ENCODE measurements at places on chromosomes 1 and 21.

GRCh38 chr1:11170102-11170501 is 19.1 kb upstream of the ANGPTL7 start:
- DNase-seq: no peak

DNA sequence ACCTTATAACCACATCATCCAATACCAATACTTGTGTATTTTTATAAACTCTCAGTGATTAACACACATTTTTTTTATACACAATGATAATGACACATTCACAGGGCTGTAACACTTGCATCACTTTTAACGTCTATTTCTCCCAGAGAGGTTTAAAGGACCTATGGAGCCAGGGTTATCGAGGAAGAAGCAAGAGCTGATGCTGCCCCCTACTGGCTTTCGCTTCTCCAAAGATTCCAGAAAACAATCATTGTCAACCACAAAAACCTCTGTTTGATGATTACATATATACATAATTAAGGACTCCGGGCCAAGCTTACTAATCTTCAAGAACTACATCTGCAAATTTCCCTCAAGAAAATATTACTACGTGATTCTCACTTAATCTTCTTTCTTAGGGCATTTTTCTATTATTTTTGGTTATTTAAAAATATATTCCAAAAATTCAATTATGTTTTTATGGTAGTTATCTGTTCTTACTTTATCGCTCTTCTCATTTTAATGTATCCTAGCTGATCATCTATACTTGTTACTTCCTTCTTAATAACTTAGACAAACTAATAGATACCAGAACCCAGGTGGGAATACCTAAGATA is 214.5 kb downstream of the VAV3 start:
- peak; percentile 61 for DNase-seq

DNA sequence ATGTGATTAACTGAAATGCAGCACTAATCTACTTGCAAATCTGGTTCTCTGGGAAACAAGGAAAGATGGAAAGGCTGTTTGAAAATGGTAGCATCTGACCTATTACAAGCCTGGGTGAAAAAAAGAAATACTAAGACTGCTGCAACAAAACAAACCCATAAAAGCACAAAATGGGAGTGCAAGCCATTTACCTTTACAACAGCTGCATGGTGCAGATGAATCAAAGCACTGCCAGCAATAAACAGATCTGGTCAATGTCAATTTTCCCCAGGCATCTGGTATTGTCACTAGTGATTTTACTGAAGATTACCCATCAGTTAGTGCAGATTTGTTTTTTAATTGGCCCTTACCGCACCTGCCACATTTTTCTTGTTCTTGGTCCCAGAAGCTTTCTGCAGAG is 1341.7 kb downstream of the PLA2G4A start:
- DNase-seq: peak; percentile 99

GRCh38 chr1:16122350-16122881 is 33.5 kb downstream of the EPHA2 start:
- DNase-seq: no peak

DNA sequence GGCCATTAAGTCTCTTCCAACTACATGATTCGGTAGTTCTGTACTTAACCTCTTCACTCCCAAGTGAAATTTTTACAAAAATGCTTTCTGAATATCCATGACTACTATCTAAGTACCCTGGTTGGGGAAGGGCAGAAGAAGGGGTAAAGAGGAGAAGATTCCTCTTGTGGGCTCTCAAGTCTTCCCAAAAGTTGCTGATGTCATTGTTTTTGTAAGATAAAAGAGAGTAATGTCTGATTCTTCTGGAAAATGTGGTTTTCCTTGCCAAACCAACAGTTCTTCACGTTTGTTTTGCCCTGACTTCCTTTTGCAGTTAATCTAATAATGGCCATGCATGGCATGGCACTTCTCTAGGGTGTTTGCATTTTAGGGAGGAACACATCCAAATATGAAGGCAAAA is 34.7 kb upstream of the AK4 start:
- DNase-seq: no peak

- no peak for DNase-seq
Observed at GRCh38 chr1:23166854-23167253, 1.8 kb downstream of the LUZP1 start.

GRCh38 chr1:14674030-14674429 is 75.5 kb downstream of the KAZN start:
- DNase-seq: no peak

GRCh38 chr1:103144681-103145080 is 36.4 kb upstream of the COL11A1 start:
- DNase-seq: no peak

GRCh38 chr21:30340714-30341573 is 3.5 kb upstream of the KRTAP27-1 start:
- peak; percentile 11 for DNase-seq

DNA sequence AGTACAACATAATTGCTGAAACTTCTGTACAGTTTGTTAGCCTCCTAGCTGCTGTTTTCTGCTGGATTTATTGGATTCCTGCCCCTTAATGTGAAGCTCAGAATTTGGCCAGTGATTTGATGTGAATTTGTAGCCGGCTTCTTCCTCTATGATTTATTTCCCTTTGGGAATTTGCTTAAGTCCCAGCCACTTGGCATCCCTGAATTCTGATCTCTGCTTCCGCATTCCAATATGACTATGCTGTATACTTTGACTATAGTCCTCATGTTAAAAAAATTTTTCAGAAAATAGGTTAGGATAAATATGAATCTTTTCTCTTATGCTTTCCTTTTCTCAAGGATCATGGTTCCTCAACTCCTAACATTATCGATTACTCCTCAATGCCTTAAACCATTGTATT is 12.4 kb upstream of the LRIF1 start:
- no peak for DNase-seq

DNA sequence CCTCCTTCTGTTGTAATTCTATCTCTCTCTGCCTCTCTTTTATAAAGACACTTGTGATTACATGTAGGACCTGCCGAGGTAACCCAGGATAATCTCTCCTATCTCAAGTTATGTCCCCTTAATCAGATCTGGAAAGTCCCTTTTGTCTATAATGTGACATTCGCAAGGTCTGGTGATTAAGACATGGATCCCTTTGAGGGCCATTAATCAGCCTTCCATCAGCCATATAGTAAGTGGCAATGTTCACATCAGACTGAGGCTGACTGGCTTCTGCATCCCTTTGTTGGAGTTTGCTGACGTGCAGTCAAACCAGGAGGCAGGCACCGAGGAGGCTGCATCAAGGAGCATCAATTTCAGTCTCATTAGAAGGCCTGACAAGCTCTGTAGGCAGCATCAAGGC is 209.6 kb downstream of the BACH1 start:
- DNase-seq: no peak

- no peak for DNase-seq
Observed at GRCh38 chr1:228284148-228284495, 76.3 kb downstream of the OBSCN start.

DNA sequence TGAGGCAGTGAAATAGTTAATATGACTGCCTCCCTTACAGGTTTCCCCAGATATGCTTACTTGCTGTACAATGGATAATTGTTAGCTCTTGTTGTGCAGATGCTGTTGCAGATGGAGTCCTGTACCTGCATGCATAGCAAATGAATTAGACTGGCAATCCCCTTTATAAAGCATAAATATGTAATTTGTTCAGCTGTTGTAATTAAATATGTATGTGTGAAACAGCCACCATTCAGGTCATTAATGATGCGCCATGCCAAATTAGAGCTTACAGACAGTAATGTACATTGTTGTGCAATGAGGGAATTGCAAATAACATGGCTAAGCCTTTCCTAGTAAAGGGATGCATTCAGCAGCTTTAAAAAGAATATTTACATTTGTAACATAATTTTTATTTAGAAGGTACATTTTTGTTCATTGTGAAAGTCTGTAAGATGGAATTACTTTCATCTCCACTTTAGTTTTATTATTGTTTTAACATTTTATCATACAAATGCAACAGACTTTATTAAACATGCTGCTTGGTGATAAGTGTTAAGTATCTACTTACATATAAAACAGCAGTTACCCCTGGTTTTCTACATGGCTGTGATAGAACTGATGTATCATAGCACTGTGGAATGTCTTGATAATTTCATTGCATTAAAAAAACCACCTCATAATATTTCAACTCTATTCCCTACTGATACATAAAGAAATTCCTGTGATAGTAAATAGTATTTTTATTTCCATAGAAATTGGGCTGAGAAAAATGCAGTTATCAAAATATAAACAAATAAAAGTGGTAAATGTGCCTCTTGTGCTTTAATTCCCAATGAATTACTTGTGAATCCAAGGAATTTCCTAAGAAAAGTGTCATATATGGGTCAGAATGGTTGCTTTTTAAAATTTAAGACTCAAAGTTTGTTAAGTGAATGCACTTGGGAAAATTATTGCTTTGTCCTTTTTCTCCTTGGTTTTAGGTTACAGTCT is 99.0 kb downstream of the NFIA start:
- DNase-seq: peak; percentile 5
